Iris pigment epithelial cell (primary cell): ENCODE measurements at places on chromosomes 5 and 9.

GRCh38 chr9:135006911-135007570 is 80.4 kb upstream of the OLFM1 start:
- no peak for DNase-seq

- peak; percentile 26 for DNase-seq
Measured at GRCh38 chr9:18542837-18543405, 69.0 kb downstream of the ADAMTSL1 start.

GRCh38 chr9:134590240-134591081 is 51.1 kb upstream of the COL5A1 start:
- DNase-seq: peak; percentile 32

DNA sequence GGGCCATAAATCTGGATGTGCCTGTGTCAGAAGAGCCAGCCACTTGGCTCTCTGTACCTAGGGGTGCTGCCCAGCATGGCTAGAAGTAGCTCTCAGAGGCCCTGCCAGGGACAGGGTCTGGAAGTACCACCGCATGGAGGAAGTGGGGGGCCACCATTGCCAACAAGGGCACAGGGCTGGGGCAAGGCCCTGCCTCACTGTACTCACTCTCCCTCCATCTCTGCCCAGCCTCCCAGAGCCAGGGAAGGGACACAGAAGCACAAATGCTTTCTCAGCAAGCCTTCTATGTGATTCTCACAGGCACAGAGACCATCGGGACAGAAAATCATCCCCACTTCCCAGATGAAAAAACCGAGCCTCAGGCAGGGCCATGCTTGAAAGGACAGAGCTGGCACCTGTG is 138.1 kb downstream of the C5orf15 start:
- no peak for DNase-seq

DNA sequence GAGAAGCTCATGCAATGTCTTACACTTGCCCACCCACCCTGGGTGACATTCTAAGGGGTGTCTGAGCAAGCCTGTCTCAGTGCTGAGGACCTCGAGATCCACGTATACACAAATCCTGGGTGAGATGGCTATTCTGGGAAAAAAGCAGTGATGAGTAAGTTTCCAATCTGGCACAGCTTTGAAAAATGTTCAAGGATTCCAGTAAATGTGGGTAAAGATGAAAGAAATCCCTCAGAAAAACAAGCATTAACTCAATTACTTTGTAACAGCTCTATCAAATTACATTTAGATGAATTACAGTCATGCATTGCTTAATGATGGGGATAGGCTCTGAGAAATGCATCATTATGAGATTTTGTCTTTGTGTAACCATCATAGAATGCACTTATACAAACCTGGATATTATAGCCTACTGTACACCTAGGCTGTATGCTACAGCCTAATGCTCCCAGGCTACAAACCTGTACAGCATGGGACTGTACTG is 26.9 kb downstream of the GOLM1 start:
- DNase-seq: peak; percentile 61

DNA sequence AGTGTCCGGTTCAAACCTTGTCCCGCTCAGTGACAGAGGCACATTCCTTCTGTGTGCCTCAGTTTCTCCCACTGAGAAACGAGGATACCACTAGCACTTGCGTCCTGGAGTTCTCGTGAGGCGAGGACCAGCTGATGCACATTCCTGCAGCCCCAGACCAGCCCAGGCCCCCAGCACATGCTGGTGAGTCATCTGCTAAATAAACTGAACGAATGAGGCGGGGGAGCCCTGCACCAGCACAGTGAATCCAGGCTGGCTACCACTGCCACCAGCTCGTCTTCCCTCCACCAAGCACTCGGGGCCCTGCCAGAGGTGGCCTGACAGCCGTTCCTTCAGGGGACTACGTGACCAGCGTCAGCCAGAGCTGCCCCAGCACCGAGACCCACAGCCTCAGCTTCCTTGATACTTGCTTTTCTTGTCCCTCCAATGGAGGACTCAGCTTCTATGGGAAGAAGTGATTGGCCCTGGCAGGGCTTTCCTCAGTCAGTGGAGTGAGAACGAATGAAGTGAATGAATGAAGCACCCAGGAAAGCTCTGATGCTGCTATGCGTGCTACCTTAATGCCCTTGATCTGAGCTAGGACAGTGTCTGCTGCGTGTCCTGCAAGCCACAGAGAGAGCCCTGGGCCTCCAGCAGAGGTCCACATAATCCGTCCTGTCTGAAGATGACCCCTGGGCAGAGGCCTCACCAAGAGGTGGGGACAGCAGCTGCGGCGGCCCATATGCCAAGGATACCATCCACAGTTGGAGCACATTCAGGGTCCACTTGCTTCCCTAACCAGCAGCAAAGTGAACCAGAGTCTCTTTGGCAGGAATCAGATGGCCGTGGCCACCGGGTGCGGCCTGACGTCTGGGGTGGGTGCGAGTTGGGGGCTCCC is 13.5 kb upstream of the BARX1 start:
- DNase-seq: peak; percentile 51

- no peak for DNase-seq
Measured at GRCh38 chr9:19156805-19157204, 29.5 kb upstream of the PLIN2 start.

DNA sequence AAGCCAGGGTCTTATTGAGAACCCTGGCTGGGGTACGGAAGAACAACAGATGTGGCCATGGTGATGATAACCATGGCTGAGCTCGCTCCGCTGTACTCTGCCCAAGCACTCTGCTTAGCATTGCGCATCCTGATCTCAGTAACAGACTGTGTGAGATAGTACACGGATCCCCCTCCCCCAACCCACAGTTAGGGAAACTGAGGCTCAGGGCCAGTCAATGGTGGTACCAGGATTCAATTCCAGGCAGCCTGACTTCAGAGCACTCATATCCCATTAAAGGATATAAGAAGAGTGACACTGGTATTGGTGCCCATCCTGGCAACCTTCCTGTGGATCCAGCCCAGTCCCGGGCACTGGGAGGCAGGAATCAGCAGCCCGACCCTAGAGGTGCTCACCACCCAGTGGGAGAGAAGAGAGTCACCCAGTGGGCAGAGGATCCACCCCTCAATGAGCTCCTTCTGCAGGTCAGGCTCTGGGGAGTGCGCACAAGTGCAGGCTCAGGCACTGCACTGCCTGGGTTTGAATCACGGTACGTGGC is 26.5 kb upstream of the KIF12 start:
- DNase-seq: no peak

- DNase-seq: no peak
Measured at GRCh38 chr9:134373269-134373668, 47.0 kb downstream of the RXRA start.

GRCh38 chr5:42612750-42613366 is 143.8 kb upstream of the CCDC152 start:
- DNase-seq: peak; percentile 32

DNA sequence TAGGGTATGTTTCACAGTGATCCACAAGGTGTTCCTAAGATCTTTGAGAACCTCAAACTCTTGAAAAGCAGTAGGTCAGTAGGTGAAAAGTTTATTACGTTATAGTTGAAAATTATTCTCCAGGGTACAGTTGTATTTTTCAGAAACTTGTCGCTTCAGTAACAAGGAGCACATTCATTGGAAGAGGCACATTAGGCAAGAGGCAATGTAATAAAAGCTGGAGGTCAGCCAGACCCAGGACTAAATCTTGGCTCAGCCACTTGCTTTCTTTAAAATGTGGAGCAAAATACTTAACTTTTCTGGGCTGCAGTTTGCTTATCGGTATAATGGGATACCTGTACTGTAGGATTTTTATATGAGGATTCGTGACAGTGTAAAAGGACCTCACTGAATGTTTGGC is 45.6 kb downstream of the TLE4 start:
- DNase-seq: peak; percentile 81

- DNase-seq: no peak
Measured at GRCh38 chr5:75507841-75508240, 3.6 kb downstream of the CERT1 start.

- DNase-seq: no peak
Measured at GRCh38 chr5:61731946-61732314, 399.9 kb downstream of the ZSWIM6 start.

GRCh38 chr5:36733183-36733582 is 126.8 kb downstream of the SLC1A3 start:
- DNase-seq: no peak

GRCh38 chr9:126916909-126917308 is 2.3 kb downstream of the RALGPS1 start:
- no peak for DNase-seq

DNA sequence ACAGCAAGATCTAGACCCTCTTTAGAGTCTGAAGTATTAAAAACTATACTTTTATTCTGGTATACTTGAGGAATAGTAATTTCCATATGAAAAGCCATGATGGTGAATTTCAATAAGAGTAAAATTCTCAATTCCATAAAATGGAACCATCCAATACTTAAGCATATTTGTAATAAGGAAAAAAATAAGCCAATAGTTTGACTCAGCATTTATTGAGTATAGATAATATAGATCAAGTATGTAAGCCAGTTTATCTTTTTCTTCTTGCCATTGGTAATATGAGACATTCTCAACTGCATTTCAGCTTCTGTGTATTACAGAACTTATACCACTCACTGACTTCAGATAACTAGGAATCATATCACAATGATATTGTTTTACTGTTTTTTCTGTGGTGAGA is 361.0 kb downstream of the SLCO4C1 start:
- no peak for DNase-seq

DNA sequence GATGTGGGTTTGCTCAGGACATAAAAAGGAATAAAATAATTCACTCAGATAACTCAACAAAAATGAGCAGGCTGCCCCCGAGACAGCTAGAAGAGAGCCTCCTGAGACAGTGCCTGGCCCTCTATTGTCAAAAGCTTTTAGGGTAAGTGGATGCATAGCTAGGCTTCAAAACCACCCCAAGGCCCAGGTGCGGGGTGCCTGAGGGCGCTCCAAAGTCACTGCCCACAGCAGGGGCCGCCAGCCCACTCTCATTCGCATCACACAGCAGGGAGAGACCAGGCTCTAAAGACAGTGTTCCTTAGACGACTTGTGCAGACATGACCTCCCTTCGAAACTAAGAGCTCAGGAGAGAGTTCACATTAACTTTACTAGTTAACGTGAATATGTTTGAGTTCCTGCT is 271.5 kb downstream of the FSTL4 start:
- no peak for DNase-seq
